Activated CD8-positive, alpha-beta memory T cell treated with anti-CD3 and anti-CD28 coated beads, Interleukin-2, amount 50 U/mL, for 48 hours (primary cell): ENCODE measurements at places on chromosomes 2 and 18.

DNA sequence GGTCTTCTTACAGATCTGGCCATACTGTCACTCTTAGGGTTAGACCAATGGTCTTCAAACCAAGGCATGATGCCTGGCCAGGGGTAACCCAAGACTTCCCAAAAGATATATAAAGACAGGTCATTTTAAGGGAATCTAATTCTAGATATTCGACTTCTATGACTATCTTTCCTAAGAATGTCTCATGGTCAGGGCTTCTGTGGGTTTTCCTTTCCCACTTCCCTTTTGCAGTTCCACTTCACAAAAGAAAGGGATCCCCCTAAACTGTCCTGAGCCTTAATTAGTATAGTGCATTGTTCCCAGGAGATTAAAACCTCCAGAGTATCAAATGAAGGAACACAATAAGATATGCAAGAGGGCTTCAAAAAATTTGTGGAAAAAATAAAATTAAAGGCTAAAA, 223.6 kb upstream of the SIX2 start:
- no peak for DNase-seq

DNA sequence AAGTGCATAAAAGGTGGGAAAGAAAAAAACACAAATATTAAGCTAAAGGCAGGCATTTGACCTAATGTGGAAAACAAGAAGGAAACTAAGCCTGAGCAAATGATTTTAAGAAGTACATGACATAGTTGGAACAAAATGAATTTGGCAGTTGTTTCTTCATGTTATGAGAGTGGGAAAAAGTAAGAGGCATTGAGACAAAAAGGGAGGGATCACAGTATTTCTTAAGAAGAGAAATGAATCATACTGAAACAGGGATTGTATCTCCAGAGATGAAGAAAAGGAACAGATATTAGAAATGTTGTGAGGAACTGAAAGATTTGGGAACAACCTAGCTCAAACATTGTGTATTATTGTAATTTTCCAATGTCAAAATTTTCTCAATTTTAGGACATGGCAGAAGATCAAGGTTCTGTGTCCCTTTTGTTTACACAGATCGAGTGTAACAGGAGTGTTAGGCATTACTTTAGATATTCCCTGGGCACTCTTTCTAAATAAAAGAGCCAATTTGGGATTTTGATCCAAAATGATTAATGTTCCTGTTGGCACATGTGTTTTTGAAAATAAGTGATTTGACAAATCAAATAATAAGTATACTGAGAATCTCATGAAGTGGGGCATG, 98.6 kb downstream of the CALCRL start:
- no peak for DNase-seq

- no peak for DNase-seq
Measured at GRCh38 chr2:8833853-8834252, 3.6 kb downstream of the KIDINS220 start.

DNA sequence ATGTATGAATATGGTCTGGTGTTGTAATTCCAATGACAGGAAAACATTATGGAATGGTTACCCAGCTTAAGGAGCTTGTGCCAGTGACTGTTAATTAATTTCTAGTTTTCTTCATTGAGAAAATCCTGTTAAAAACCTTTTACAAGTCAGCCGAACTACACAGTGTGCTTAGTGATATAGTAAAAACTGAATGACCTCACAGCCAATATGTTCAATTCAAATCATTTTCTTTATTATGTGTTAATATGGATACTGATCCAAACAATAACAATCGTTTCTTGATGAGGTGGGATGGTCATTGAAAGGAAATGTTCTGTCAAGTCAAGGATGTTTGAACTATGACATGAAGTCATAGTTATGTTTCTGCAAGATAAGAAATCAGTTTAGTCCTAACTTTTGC, 41.6 kb upstream of the RMDN2 start:
- no peak for DNase-seq

GRCh38 chr2:165698444-165698884, 95.6 kb downstream of the GALNT3 start:
- DNase-seq: no peak

- DNase-seq: no peak
Measured at GRCh38 chr2:67384123-67384822, 12.9 kb upstream of the ETAA1 start.

GRCh38 chr2:39604866-39605265, 60.9 kb upstream of the TMEM178A start:
- no peak for DNase-seq

GRCh38 chr18:58100154-58100553, 56.1 kb downstream of the NEDD4L start:
- DNase-seq: no peak

DNA sequence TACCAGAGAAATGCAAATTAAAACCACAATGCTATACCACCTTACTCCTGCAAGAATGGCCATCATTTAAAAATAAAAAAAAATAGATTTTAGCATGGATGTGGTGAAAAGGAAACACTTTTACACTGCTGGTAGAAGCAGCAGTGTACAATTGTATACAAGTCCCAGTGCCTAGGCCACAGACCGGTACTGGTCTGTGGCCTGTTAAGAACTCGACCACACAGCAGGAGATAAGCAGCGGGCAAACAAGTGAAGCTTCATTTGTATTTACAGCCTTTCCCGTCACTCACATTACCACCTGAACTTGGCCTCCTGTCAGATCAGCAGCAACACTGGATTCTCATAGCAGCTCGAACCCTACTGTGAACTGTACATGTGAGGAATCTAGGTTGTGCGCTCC, 60.7 kb upstream of the DSC1 start:
- DNase-seq: no peak

- no peak for DNase-seq
Measured at GRCh38 chr2:225411452-225411851, 11.9 kb downstream of the NYAP2 start.

GRCh38 chr2:30296496-30296895, 65.2 kb downstream of the LBH start:
- DNase-seq: no peak
